Psoas muscle (tissue), 8 donors: ENCODE measurements at places on chromosomes 12 and 14. TPM values are rescaled to one million over a fixed set of nuclear protein-coding genes. Genes with fewer than 3 reads are reported as not detected.

DNA sequence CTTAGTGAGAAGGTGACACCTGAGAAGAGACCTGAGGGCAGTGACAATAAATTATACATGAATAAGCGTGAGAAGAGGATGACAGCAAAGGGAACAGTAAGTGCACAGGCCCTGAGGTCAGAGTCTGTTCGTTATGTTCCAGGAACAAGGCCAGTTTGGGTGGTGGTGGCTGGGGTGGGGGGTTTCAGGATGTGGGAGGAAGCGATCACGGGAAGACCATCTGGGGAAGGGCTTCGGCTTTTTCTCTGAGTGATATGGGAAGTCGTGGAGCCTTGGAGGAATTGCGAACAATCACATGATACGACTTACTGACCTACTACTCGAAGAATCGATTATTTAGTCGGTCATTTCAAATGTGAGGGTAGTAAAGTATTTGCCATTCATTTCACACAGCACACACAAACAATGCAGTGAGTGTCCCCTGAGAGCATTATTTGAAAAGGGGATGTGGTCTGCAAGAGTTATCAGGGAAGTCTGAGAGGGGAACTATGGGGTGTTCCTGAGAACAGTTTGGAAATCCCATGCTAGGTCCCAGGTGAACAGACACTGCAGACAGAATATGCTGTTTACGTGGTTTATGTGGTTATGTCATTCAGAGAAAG lies 94.7 kb downstream of the SLC38A1 start:
- H3K27me3 ChIP-seq, result no peaks in the 10 kb centered on the region
- no peaks in the 10 kb centered on the region for H3K4me1 ChIP-seq
- no peak for DNase-seq
- H3K36me3 ChIP-seq, result no peaks in the 10 kb centered on the region
- no peak overlapping the region for H3K4me3 ChIP-seq
- H3K27ac ChIP-seq, result no peak overlapping the region

DNA sequence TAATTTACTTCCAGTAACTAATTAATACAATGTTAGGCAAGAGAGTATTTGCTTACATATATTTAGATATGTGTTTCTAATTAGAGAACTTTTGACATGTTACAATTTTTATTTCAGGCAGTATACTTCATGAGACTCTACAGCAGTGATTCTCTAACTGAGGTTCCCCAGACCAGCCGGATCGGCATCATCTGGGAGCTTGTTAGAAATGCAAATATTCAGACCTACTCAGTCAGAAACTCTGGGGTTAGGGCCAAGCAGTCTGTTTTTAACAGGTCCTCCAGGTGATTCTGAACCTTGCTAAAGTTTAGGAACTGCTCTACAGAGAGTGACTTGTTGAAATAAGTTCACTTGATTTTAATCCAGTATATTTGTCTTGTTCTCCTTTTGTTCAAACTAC lies 46.5 kb downstream of the ARID2 start:
- H3K4me3 ChIP-seq, result peak overlapping the region; percentile 15
- no peaks in the 10 kb centered on the region for H3K36me3 ChIP-seq
- no peaks in the 10 kb centered on the region for H3K27me3 ChIP-seq
- no peak for DNase-seq
- H3K4me1 ChIP-seq, result peaks cover 48% of the 10 kb centered on the region
- peak overlapping the region; percentile 69 for H3K27ac ChIP-seq

DNA sequence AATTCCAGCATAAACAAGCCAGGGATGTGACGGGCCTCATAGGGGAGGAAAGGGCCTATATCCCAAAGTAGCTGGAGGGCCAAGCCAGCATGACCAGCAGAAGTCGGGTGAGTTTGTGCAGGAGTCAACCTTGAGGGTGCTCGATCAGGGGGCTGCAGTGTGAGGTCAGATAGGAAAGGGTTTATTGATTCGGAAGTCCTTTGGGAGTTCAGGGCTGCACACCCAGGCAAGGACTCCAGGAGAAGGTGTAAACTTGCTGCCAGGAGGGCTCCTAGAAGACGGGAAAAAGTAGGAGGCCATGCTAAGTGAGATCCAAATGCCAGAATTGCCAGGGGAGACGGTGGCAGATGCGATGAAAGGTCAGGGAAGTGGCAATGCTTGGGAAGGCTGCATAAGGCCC lies 3.4 kb upstream of the OAS2 start:
- H3K27me3 ChIP-seq, result no peaks in the 10 kb centered on the region
- no peaks in the 10 kb centered on the region for H3K36me3 ChIP-seq
- DNase-seq, result no peak
- H3K27ac ChIP-seq, result no peak overlapping the region

- no peaks in the 10 kb centered on the region for H3K27me3 ChIP-seq
- DNase-seq, result no peak
- H3K4me3 ChIP-seq, result no peak overlapping the region
- no peak overlapping the region for H3K27ac ChIP-seq
- H3K36me3 ChIP-seq, result peaks cover 15% of the 10 kb centered on the region
Measured at GRCh38 chr14:77923131-77923936, 123.4 kb downstream of the ADCK1 start.

GRCh38 chr14:60220084-60220483 lies 28.9 kb upstream of the PPM1A start:
- H3K27ac ChIP-seq, result no peak overlapping the region
- no peaks in the 10 kb centered on the region for H3K27me3 ChIP-seq

GRCh38 chr12:124830306-124830705 lies 33.4 kb downstream of the SCARB1 start:
- H3K36me3 ChIP-seq, result no peaks in the 10 kb centered on the region
- H3K4me1 ChIP-seq, result peaks cover 15% of the 10 kb centered on the region
- no peak overlapping the region for H3K4me3 ChIP-seq
- DNase-seq, result no peak
- H3K27ac ChIP-seq, result no peak overlapping the region
- no peaks in the 10 kb centered on the region for H3K27me3 ChIP-seq

DNA sequence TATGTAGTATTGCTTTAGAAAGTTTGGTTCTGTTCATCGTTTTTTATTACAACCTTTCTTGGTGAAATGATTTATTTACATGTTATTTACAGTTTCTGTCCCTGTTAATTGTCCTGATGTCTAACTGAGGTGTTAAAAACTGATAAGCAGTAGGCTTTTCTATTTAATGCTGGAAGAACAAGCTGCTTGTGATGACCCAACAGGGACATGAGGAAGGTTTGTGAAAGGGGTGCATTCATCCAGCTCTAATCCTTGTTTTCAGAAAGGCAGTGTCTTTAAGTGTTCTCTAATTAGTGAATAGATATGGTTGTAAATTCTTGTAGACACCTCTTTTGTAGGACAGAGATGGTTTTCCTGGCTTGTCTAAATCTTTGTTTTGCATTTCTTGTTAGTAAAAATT lies 191.4 kb downstream of the FOXA1 start:
- H3K36me3 ChIP-seq, result no peaks in the 10 kb centered on the region
- H3K27ac ChIP-seq, result no peak overlapping the region
- DNase-seq, result no peak
- H3K27me3 ChIP-seq, result no peaks in the 10 kb centered on the region

- H3K27me3 ChIP-seq, result no peaks in the 10 kb centered on the region
- H3K36me3 ChIP-seq, result peaks cover 5% of the 10 kb centered on the region
- peak overlapping the region; percentile 86 for H3K4me3 ChIP-seq
- H3K4me1 ChIP-seq, result peaks cover 40% of the 10 kb centered on the region
- peak; percentile 90 for DNase-seq
Measured at GRCh38 chr12:121800694-121801594, 2.9 kb upstream of the SETD1B start.

DNA sequence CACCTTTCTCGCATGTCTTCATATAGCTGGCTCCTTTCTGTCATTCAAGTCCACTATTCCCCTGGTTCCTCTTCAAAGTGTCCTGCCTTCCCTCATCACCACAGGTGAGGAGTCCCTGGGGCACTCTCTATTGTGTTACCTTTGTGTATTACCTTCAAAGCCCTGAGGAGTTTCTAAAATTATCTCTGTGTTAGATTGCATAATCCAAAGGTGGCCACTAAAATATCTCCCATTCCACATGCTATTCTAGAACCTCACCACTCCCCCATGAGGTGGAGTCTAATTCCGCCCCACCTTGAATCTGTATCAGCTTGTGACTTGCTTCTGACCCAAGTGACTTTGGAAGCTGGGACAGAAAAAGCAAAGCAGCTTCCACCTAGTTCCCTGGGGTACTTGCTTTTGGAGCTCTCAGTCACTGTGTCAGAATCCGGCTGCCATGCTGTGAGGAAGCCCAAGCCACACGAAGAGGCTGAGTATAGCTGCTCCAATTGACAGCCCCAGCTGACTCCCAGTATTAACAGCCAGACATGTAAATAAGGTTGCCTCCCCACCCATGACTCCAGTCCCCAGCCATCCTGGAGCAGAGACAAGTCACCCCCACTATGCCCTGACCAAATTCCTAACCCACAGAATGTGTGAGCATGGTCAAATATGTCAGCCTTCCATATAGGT lies 6.8 kb downstream of the HRK start:
- no peak overlapping the region for H3K27ac ChIP-seq
- H3K4me3 ChIP-seq, result no peak overlapping the region
- H3K4me1 ChIP-seq, result peaks cover 11% of the 10 kb centered on the region
- no peaks in the 10 kb centered on the region for H3K27me3 ChIP-seq
- DNase-seq, result no peak

DNA sequence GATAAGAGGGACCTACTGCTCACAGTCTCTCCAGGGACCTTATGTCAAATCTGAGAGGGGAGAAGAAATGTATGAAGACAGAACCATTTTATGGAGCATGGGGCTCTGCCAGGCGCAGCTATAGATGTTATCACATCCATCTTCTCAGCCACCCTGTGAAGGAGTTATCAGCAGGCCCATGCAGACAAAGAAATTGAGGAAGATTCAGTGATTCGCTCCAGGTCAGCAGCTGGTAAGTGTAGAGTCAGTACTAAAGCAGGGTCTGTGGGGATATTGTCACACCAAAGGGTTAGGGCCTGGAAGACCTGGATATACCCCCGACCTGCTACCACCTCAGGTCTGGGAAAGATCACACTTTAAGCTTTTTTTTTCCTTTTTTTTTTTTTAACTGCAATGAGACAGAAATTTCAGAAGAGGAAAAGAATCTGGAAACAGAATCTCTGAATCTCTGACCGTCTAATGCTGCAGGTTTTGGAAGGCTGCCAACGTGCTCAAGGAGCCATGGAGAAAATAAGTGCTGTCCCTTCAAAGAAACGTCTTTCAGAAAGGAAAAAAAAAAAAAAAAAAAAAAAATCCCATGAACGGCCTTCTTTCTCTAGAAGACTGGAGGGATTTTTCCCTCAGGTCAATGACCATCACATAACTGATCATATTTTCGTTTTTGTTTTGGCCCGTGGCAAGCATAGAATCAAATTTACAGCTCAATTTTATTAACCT lies 73.3 kb upstream of the PLEKHG7 start:
- H3K4me3 ChIP-seq, result no peak overlapping the region
- H3K27me3 ChIP-seq, result no peaks in the 10 kb centered on the region
- no peak overlapping the region for H3K27ac ChIP-seq
- no peak for DNase-seq
- no peaks in the 10 kb centered on the region for H3K36me3 ChIP-seq

DNA sequence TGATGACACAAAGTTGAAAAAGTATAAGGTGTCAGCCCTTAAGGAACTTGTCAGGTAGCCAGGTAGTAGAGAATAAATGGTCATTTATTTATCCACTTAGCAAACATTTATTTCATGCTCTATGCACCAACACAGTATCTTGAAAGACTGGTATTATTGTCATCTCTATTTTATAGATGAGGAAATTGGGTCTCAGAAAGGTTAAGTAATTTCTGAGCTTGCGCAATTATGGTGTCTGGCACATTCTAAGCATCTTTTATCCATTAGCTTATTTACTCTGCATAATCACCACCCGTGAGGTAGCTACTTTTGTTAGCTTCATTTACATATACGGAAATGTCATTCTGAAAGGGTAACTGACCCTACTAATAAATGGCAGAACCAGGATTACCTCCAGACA lies 2.5 kb upstream of the UTP20 start:
- H3K36me3 ChIP-seq, result peaks cover 4% of the 10 kb centered on the region
- DNase-seq, result no peak
- H3K4me3 ChIP-seq, result no peak overlapping the region
- H3K4me1 ChIP-seq, result no peaks in the 10 kb centered on the region
- H3K27me3 ChIP-seq, result no peaks in the 10 kb centered on the region
- H3K27ac ChIP-seq, result no peak overlapping the region

GRCh38 chr12:56916296-56916995 lies 17.8 kb downstream of the SDR9C7 start:
- H3K4me3 ChIP-seq, result no peak overlapping the region
- no peaks in the 10 kb centered on the region for H3K27me3 ChIP-seq
- DNase-seq, result no peak
- H3K27ac ChIP-seq, result no peak overlapping the region

GRCh38 chr12:68425998-68426397 lies 93.8 kb upstream of the MDM1 start:
- DNase-seq, result no peak
- no peaks in the 10 kb centered on the region for H3K36me3 ChIP-seq
- no peak overlapping the region for H3K4me3 ChIP-seq
- peaks cover 13% of the 10 kb centered on the region for H3K4me1 ChIP-seq
- no peaks in the 10 kb centered on the region for H3K27me3 ChIP-seq
- H3K27ac ChIP-seq, result no peak overlapping the region

DNA sequence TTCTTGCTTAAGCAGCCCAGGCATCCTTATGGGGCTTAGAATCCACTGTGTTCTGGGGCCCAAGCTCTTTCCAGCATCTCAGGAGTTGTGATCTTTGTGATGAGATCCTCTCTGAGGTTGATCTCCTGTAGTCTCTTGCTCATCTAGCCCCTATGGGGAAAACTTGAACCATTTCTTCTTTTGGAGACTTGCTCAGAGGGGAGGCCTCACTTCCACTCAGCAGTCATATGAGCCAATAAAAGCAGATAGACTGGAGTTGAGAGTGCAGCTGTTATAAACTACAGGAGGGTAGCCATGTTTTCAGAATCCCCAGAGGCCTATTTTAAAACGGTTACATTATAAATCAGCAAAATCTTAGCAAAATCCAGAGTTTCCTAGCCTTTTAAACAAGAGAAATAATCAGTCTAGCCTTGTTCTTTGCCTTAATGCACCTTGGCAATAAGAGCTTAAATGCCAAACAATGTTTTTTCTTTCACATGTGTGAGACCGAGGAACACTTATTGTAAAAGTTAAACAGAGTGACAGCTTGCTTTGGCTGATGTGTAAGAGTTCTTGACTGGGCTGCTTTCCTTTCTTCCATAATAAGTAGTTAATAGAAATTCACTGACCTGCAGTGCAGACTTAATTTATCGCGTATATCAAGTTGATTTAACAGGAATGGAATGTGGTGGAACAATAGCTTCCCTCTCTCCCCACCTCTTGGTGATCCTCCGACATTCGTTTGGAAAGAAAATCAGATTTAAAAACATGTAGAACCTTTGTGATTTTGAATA lies 168.3 kb downstream of the NEDD1 start:
- no peak overlapping the region for H3K4me3 ChIP-seq
- no peak for DNase-seq
- no peak overlapping the region for H3K27ac ChIP-seq
- no peaks in the 10 kb centered on the region for H3K4me1 ChIP-seq
- H3K27me3 ChIP-seq, result no peaks in the 10 kb centered on the region

The AREL1 gene
- 24.6 TPM for total RNA-seq

The NTS gene
- not detected for total RNA-seq

The SLC16A7 gene
- 7.3 TPM for total RNA-seq

The ISM2 gene
- total RNA-seq, result not detected

The GYS2 gene
- total RNA-seq, result not detected

The RXYLT1 gene
- total RNA-seq, result 10.3 TPM

The MOK gene
- 2.3 TPM for total RNA-seq

The FITM1 gene
- total RNA-seq, result 130 TPM

The DTX1 gene
- 2.4 TPM for total RNA-seq

The AICDA gene
- total RNA-seq, result not detected

The KRT3 gene
- not detected for total RNA-seq

The STX2 gene
- total RNA-seq, result 6.2 TPM
